ENCODE measurements at places on chromosomes 13 and 19.

- peak; percentile 74 for DNase-seq
Measured at GRCh38 chr19:13056052-13056660, 46.5 kb downstream of the LYL1 start.

- DNase-seq: peak; percentile 81
Measured at GRCh38 chr19:372306-372890, 27.8 kb upstream of the MIER2 start.

DNA sequence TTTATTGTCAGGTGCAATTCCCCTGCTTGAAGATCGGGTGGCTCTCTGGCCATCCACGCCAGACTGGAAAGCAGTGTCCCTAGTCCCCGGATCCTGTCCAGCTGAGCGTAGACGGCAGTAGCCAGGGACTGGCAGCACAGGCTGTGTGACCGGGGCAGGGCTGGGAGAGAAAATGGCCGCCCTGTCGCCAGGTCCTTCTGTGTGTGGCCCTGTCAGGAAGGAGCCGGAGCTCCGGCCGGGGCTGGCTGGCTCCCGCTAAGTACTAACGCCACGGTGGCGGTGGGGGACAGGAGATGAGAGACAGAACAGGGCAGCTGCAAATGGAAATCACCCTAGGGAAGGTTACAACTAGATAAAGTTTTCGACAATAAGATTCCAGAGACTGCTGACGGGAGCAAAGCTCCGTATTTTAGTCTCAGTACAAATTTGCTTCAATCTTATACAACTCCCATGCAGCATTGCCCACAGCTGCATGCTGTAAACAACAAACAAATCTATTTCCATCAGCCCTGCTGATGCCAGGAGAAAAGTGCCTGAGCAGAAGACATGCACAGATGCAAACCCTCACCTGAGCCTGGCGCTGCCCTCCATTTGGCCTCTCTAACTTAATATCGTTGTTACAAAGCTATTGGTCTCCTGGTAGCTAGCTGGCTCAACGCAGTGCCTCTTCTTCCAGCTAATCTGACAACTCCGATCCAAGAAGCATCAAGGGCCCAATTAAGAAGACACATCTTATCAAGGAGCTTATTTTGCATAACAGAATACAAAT is 253.0 kb downstream of the TSHZ3 start:
- no peak for DNase-seq

- peak; percentile 67 for DNase-seq
Measured at GRCh38 chr13:76822698-76823267, 63.4 kb downstream of the KCTD12 start.

DNA sequence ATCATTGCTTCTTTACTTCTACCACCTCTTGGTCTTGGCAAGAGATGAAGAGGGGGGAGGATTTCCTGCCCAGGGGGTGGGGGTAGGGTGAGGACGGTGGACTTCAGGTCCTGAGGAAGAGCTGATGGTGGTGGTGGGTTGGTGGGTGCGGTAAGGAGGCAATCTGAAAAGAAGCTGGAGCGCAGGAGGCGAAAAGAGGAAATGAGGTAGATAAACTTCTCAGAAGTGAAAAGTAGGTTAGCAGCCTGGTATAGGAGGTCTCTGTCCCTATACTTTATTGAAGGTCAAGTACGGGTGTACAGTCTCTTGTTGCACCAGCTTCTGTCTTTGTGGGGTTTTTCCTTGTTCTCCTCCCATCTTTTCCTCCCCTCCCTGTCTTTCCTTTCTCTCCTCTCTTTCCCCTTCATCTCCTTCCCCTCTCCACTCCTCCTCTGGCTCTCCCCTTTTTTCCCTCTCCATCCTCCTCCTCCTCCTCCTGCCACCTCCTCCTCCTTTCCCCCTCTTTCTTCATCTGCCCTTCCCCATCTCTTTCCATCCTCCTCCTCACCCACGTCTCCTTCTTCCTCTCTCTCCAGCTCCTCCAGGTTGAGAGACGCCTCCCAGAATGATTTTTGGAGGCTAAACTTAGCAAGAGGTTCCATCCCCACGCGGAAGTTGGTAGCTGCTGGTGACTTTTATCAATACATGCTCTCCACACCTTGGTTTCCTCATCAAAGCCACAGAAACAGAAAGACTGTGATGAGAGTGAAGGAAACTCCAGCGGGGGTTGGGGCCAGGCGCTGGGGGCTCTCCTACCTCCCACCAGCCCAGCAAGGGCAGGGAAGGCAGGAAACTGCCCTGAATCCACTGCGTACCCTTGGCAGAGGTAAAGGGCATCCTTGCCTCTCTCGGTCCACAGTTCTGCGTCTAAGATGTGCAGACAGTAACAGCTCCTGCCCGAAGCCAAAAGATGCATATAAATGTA is 15.3 kb downstream of the TNFSF14 start:
- no peak for DNase-seq
